Large intestine (tissue), 12 donors: ENCODE measurements at places on chromosomes 3 and 15. TPM values are rescaled to one million over a fixed set of nuclear protein-coding genes. Genes with fewer than 3 reads are reported as not detected.

DNA sequence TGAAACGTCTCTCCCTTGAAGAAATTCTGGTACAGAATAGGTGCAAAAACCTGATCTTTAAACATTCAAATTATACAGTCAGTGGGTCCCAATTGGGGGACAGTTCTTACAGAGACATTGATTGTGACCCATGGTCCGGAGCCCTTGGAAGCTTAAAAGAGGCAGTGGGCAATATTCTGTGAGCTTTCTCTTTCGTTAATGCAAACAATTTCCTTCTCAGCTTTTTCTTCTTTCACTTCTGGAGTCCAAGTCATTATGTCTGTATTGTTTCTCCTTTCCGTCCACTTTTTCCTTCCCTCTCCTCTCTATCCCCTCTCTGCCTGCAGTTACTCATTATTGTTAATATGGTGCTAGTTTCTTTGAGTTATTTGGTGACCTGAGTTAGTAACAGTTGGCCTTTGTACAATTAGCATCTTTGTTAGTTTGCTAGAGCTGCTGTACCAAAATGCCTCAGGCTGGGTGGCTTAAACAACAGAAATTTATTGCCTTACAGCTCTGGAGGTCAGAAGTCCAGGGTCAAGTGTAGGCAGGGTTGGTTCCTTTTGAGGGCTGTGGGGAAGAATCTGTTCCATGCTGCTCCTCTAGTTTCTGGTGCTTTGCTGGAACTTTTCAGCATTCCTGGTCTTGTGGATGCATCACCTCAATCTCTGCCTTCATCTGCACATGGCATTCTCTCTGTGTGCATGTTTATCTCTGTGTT is 102.6 kb downstream of the GMPS start:
- no peaks in the 10 kb centered on the region for H3K27me3 ChIP-seq
- DNase-seq: peak; percentile 30
- H3K4me3 ChIP-seq: no peak overlapping the region
- H3K36me3 ChIP-seq: no peaks in the 10 kb centered on the region
- no peaks in the 10 kb centered on the region for H3K4me1 ChIP-seq
- no peak overlapping the region for H3K27ac ChIP-seq

- H3K4me1 ChIP-seq: peaks cover 9% of the 10 kb centered on the region
- H3K27ac ChIP-seq: peak overlapping the region; percentile 61
- peak; percentile 50 for DNase-seq
Measured at GRCh38 chr3:71245971-71246880, 337.3 kb downstream of the FOXP1 start.

The MBD4 gene
- 38.4 TPM for polyA plus RNA-seq

The ALDH1L1 gene
- 40.4 TPM for polyA plus RNA-seq

The SFMBT1 gene
- polyA plus RNA-seq: 12.8 TPM

DNA sequence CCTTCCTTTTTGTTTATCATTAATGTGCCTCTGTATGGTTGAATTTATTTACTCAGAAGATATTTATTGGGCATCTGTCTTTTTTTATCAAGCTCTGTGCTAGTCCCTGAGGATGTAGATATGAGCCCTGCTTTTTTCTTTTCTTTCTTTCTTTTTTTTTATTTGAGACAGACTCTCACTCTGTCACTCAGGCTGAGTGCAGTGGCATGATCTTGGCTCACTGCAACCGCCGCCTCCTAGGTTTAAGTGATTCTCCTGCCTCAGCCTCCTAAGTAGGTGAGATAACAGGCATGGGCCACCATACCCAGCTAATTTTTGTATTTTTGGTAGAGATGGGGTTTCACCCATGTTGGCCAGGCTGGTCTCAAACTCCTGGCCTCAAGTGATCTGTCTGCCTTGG is 58.5 kb downstream of the MBNL1 start:
- no peak for DNase-seq
- H3K4me1 ChIP-seq: peaks cover 11% of the 10 kb centered on the region
- H3K4me3 ChIP-seq: no peak overlapping the region
- no peaks in the 10 kb centered on the region for H3K27me3 ChIP-seq
- H3K27ac ChIP-seq: no peak overlapping the region

GRCh38 chr3:150521463-150521862 is 24.8 kb downstream of the SERP1 start:
- no peak overlapping the region for H3K27ac ChIP-seq
- no peaks in the 10 kb centered on the region for H3K36me3 ChIP-seq
- H3K4me1 ChIP-seq: peaks cover 2% of the 10 kb centered on the region
- no peaks in the 10 kb centered on the region for H3K27me3 ChIP-seq
- no peak overlapping the region for H3K4me3 ChIP-seq
- no peak for DNase-seq

GRCh38 chr3:125053304-125053699 is 2.5 kb downstream of the HEG1 start:
- H3K4me1 ChIP-seq: peaks cover 19% of the 10 kb centered on the region
- no peak overlapping the region for H3K27ac ChIP-seq
- H3K36me3 ChIP-seq: no peaks in the 10 kb centered on the region
- DNase-seq: no peak
- H3K4me3 ChIP-seq: no peak overlapping the region

DNA sequence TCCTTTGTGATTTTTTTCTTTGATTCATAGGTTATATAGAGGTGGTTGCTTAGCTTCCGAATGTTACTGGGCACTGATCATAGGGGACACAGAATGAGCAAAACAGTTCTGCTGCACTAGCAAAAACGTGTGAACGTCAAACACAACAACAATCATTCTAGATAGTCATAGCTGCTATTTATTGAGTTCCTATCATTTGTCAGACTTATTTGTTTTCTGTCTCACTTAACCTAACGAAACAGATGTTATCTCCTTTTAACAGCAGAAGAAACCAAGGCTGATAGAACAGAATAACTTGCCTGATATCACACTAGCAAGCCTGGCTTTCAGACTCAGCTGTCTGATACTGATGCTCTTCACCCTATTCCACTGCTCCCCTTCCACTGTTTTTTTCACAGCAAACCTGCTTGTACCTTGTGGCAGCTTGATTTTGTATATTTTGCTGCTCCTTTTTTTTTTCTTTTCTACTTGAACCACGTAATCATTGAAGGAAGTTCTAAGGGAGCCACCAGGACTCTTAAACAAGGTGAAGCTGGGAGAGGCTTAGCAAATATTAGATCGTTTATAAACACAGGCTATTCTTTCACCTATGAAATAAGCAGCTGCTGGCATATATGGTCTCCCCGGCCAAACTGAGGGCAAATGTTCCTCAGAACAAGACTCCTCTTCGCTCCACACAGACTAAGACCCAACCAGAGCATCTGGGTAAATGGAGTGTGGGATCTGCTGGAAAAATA is 78.8 kb downstream of the MCF2L2 start:
- no peak for DNase-seq
- no peaks in the 10 kb centered on the region for H3K4me1 ChIP-seq
- H3K4me3 ChIP-seq: no peak overlapping the region
- H3K36me3 ChIP-seq: no peaks in the 10 kb centered on the region
- H3K27me3 ChIP-seq: no peaks in the 10 kb centered on the region

DNA sequence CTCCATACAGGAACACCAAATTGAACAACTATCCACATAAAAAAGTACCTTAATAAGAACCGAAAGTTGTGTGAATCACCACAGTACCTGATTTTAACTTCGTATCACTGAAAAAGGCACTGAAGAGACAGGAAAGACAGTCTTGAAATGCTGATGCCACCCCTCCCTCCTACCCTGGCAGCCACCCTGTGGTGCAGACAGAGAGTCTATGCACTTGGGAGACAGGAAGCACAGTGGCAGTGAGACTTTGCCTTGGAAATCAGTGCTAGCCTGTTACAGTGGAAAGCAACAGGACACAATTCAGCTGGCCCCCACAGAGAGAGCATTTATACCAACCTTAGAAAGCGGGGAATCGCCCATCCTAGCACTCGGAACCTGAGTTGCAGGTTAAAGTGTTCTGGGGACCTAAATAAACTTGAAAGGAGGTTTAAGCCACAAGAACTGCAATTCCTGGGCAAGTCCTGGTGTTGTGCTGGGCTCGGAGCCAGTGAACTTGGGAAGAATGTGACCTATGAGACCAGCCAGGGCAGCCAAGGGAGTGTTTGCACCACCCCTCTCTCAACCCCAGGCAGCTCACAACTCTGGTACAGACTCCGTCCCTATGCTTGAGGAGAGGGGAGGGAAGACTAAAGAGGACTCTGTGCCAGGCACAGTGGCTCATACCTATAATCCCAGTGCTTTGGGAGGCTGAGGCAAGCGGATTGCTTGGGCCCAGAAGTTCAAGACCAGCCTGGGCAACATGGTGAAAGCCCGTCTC is 240.1 kb downstream of the ISL2 start:
- no peaks in the 10 kb centered on the region for H3K36me3 ChIP-seq
- H3K4me3 ChIP-seq: no peak overlapping the region
- peak; percentile 66 for DNase-seq
- H3K4me1 ChIP-seq: peaks cover 13% of the 10 kb centered on the region

DNA sequence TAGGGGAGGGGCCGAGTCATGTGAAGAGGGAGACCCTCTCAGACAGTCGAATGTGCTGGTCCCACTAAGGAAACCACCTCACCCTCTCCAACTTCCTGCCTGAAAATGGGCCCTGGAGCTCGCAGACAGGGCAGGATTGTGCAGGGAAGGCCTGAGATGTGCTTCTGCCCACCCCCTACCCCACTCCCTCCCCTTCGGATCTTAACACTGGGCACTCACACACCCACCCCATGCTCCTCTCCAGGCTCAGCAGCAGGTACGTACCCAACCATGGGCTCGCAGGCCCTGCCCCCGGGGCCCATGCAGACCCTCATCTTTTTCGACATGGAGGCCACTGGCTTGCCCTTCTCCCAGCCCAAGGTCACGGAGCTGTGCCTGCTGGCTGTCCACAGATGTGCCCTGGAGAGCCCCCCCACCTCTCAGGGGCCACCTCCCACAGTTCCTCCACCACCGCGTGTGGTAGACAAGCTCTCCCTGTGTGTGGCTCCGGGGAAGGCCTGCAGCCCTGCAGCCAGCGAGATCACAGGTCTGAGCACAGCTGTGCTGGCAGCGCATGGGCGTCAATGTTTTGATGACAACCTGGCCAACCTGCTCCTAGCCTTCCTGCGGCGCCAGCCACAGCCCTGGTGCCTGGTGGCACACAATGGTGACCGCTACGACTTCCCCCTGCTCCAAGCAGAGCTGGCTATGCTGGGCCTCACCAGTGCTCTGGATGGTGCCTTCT is 20.0 kb downstream of the ATRIP start:
- no peak for DNase-seq
- no peaks in the 10 kb centered on the region for H3K27me3 ChIP-seq
- H3K36me3 ChIP-seq: peaks cover 45% of the 10 kb centered on the region
- peak overlapping the region; percentile 45 for H3K4me3 ChIP-seq
- H3K4me1 ChIP-seq: peaks cover 59% of the 10 kb centered on the region
- peak overlapping the region; percentile 99 for H3K27ac ChIP-seq

GRCh38 chr3:138933068-138933668 is 13.8 kb downstream of the FOXL2 start:
- peaks cover 14% of the 10 kb centered on the region for H3K4me1 ChIP-seq
- no peak overlapping the region for H3K27ac ChIP-seq
- H3K4me3 ChIP-seq: no peak overlapping the region
- no peak for DNase-seq
- no peaks in the 10 kb centered on the region for H3K36me3 ChIP-seq
- peaks cover 69% of the 10 kb centered on the region for H3K27me3 ChIP-seq

DNA sequence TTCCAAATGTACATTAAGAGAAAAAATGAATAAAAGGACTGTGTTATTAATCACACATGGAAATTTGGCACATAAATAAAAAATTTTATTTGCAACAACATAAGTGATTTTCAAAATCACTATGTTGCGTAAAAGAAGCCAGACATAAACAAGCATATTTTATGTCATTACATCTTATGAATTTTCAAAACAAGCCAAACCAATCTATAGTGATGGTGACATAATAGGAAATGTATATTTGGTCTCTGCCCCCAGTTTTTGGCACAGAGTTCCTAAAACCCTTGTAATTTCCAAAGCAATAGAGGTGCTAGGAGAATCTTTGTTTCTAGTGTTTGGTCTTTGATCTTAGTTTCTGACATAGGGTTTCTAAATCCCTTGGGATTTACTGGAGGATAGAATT is 543.3 kb downstream of the ZBBX start:
- no peak overlapping the region for H3K4me3 ChIP-seq
- H3K27me3 ChIP-seq: no peaks in the 10 kb centered on the region
- no peaks in the 10 kb centered on the region for H3K36me3 ChIP-seq
- peaks cover 2% of the 10 kb centered on the region for H3K4me1 ChIP-seq
- DNase-seq: no peak

DNA sequence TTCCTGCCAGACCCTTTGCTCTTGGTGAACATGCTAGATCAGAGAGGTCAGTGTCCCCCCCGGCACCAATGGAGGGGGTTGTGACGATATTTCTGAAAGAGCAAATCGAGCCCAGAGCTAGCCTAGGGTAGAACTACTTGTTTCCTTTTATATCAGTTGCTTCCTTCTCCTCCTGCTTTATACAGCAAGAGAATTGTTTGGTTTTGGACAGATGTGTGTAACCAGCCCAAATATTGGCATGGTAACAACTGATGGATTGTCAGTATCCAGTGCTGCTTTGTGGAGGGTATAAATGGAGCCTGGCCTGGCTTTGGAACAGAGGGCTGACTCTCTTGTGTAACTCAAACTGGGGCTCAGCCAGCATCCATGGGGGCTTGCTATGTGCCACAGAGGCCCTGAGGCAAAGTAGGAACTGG is 27.2 kb downstream of the SNX1 start:
- no peaks in the 10 kb centered on the region for H3K4me1 ChIP-seq
- DNase-seq: no peak
- H3K4me3 ChIP-seq: no peak overlapping the region
- peaks cover 75% of the 10 kb centered on the region for H3K36me3 ChIP-seq
- H3K27me3 ChIP-seq: no peaks in the 10 kb centered on the region

The HDGFL3 gene
- polyA plus RNA-seq: 30.4 TPM

DNA sequence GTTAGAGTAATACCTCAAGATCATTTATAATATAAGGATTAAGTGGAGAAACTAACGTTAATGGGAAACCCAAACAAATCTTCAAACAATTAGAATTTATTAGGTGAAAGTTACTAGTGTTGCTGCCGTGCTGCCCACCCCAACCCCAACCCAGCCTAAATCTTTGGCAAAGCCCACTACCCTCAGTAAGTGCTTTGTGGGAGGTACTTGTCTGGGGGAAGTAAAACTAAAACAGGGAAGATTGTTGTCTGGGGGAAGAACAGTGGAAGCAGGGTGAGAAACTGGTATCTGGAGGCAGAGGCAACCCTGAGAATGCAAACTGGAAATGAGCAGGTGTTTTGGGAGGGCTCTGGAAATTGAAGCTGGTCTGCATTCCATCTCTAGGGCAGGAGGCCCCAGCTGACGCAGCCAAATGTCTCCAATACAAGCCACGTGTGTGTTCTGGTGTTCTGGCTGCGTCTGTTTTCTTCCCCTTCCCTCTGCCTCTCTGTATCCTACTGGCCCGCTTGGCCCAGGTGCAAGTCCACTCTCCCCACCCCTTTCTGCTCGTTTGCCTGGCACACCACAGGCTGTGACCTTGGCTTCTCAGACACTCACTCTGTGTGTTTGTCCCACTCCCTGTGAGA is 32.7 kb downstream of the FEM1B start:
- no peak for DNase-seq
- no peaks in the 10 kb centered on the region for H3K27me3 ChIP-seq
- no peak overlapping the region for H3K27ac ChIP-seq
- no peaks in the 10 kb centered on the region for H3K36me3 ChIP-seq

The HRG gene
- polyA plus RNA-seq: 0.04 TPM

- no peaks in the 10 kb centered on the region for H3K4me1 ChIP-seq
- H3K4me3 ChIP-seq: no peak overlapping the region
- no peaks in the 10 kb centered on the region for H3K27me3 ChIP-seq
- no peak overlapping the region for H3K27ac ChIP-seq
Measured at GRCh38 chr15:28955993-28956421, 70.2 kb downstream of the APBA2 start.

- no peak for DNase-seq
- no peaks in the 10 kb centered on the region for H3K27me3 ChIP-seq
- H3K27ac ChIP-seq: no peak overlapping the region
- no peak overlapping the region for H3K4me3 ChIP-seq
- no peaks in the 10 kb centered on the region for H3K36me3 ChIP-seq
- H3K4me1 ChIP-seq: peaks cover 15% of the 10 kb centered on the region
Measured at GRCh38 chr3:182969277-182969676, 11.1 kb downstream of the DCUN1D1 start.
